ENCODE measurements at places on chromosomes 16 and 17.
A peak's percentile ranks its signal among the peaks of the same experiment; 100 is the strongest.

DNA sequence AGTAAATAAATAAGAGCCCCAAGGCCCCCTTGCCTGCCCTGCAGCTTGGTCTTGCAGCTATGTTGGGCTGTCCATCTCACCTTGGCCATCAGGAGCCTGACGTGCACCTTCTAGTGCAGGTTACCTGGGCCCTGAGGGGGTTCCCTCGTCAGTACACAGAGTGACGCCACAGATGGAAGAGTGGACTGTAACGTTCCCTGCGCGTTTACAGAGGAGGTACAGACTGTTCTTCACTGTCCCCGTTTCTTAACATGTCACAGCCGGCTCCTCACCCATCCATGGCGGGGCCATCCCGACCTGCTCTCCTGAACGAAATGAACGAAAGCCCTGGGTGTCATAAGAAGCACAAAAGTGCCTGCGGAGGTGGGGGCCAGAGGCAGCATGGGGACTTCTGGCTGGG is 15.9 kb upstream of the FASN start:
- DNase-seq = no peak

DNA sequence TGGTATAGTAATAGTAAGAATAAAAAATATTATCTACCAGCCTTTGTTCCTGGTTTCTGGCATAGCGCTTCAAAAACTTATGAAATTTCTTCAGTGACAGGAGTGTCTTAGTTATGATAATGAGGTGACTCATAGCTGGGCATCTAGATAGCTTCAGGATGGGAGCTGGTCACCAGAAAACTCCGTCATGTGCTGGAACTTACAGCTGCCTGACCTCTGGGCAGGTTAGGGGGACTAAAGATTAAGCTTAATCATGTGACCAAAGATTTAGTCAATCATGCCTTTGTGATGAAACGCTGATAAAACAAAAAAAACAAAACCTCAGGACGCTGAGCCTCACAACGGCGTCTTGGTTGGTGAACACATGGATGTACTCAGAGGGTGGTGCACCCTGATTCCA is 154.2 kb downstream of the MYO1D start:
- no peak for DNase-seq

GRCh38 chr17:42441371-42442195 is 17.1 kb upstream of the ATP6V0A1 start:
- DNase-seq = no peak

DNA sequence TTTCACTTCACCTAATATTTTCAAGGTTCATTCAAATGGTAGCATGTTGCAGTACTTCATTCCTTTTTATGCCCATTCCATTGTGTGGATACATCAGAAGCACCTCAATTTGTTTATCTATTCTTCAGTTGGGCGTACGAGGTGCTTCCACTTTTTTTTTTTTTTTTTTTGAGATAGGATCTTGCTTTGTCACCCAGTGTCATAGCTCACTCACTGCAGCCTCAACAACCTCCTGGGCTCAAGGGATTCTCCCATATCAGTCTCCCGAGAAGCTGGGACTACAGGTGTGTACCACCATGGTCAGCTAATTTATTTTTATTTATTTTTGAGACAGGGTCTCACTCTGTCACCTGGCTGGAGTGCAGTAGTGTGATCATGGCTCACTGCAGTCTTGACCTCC is 22.5 kb upstream of the SPNS3 start:
- DNase-seq = no peak

DNA sequence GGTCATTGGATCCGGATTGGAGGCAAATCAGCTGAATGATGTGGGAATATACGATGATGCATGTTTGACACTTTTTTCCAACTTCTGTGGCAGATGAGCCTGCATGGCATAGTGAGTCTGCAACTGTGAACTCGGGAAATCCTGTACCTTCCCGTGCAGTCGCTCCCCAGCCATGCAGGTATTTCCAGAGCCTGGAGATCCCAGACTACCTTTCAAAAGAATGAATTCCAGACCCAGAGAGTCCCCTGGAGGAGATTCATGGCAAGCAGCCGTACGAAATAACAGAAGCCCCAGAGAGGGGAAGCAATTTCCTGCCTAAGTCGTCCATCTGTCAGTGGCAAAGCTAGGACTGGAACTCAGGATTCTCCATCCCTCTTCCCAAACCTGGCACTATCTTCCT is 75.7 kb upstream of the FAM20A start:
- no peak for DNase-seq

- DNase-seq = no peak
Observed at GRCh38 chr16:30381291-30382041, 895 bp downstream of the SEPTIN1 start.

DNA sequence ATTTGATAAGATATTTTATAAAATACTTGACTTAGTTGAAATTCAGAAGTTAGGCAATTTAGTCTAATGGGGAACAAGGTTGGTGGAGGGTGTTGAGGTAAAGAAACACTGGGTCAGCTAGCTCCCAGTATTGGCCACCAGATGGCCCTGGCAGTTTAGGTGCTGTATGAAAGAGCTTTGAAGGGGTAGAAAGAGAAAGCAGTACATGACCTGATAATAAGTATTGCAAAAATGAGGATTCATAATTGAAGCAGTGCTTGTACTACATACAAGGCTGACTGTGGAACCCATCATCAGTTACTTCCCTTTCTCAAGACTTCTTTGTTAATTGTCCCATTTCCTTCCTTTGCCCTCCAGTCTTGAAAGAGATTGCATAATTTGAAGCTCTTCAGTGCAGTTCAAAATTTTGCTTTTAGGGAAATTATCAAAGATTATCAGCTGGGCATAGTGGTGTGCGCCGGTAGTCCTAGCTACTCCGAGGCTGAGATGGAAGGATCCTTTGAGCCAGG is 29.4 kb downstream of the TANC2 start:
- DNase-seq = peak; percentile 51

- no peak for DNase-seq
Observed at GRCh38 chr17:79587421-79587820, 23.4 kb downstream of the RBFOX3 start.

GRCh38 chr17:81458628-81459027 is 54.0 kb downstream of the ACTG1 start:
- no peak for DNase-seq

DNA sequence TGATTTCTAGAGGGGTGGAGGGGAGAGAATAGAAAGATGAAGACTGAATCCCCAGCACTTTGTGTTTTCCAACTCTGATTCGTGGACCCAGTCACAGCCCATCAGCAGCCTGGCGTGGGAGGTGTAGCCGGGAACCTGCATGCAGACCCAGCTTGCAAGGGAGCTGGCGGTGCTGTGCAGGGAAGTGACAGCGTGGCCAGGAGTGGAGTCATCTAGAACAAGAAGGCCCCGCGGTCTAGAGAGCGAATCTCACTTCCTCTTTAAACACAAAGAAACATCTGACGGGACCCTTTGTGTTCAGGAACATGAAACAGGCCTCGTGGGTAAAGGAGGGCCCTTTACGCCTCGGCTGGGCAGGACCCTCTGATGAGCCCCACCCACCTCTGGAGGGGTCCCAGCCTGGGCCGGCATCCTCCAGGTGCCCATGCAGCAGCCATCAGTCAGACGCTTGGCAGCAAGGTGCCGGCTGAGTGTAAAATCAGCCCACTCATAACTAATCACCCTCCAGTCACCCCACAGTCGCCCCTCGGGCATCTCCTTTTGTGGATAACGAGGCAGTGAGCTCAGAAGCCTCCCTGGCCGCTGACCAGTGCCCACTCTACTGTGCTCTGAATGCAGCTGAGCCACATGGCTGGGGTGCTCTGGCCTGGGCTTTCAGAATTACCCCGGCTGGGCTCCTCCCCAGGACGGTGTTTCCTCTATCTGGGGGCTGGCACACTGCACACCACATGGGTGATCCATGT is 4.4 kb downstream of the SNAI3 start:
- DNase-seq = no peak

GRCh38 chr17:28177351-28177750 is 134.9 kb downstream of the NLK start:
- DNase-seq = no peak

- DNase-seq = peak; percentile 49
Observed at GRCh38 chr17:40168262-40168832, 8.9 kb upstream of the RAPGEFL1 start.

DNA sequence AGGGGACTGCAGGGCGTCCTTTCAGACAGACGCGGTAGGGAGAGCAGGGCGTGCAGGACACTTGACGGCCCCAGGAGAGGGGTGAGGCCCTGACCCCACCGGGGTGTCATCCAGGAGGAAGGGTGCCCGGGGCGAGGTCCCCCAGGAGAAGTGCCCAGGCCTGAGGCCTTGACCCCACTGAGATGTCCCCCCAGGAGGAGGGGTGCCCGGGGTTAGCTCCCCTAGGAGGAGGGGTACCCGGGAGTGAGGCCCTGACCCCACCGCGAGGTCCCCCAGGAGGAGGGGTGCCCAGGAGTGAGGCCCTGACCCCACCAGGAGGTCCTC is 27.2 kb upstream of the METRNL start:
- DNase-seq = no peak

DNA sequence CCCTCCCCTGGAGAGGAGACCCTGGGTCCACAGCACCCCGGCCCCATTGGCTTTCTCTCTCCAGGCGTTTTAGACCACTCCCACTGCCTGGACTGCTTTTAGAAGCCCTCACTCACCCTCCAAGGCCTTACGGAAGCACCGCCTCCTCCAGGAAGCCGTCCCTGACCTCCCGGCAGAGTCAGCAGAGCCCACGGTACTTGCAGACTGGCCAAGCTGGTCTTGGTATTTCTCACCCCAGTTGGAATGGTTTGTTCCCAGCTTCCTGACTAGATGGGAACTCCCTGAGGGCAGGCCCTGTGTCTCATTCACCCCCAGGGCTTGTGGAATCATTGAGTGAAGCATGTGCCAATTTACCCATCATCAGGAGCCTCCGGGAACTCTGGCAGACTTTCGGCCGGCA is 9.2 kb downstream of the SCGB1C2 start:
- DNase-seq = no peak

DNA sequence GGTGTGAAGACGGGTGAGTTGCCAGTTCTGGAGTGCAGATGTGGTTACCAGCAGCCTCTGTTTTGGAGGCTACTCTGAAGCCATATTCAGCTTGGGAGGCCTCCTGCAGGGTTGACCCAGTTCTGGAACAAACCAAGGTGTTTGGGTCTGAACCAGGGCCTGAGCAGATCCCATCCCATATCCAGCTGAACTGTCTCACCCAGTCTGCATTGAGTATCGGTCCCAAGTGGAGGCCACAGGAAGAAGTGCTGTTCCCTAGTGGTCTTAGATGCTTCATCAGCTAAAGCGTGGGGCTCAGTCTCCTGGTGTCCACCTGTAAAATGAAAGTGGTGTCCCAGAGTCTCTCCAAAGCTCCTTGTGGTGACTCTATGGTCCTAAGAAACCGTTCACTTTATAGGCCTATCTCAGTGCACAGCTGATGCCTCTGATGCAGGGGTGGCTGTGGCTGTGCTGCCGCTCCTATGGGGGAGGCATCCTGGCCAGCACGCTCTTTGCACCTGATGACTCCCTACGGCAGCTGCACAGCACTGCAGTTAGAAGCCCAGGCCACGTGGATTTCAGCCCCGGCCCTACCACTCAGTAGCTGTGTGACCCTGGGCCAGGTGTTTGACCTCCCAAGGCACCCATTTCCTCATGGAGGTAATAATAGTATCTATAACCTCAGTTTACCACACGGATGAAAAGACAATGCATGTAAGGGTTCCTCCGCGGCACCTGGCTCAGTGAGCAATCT is 21.0 kb downstream of the CBX4 start:
- DNase-seq = no peak

DNA sequence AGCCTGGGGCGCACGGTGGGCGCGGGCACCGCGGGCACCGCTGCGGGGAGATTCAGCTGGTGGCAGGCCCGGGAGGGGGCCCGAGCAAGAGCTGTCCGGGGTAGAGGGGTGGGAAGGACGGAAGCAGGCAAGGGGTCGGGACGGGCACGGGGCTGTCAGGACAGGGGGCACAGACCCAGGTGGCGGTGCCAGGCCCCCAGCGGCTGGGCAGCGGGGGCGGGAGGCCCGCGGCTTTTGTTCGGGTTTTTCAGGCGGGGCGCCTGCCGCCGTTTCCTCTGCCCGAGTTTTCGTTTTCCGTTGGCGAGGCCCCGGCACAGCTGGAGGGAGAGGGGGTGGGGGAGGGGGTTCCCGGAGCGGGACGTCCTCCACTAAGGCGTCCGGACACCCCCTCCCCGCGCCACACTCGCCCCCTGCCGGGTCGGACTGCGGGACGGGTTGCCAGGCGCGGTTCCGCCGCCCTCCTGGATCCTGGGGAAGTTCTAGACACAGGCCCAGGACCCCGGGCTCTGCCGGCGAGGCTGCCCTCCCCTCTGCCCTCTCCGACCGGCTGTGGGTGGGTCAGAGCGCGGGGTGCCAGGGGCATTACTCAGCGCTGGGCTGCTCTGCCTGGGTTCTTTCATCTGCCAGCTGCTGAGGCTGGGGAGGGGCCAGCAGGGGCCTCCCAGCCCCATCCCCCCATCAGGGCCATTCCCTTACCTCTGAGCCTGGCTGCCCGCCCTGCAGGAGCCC is 543 bp downstream of the ARHGAP23 start:
- no peak for DNase-seq

DNA sequence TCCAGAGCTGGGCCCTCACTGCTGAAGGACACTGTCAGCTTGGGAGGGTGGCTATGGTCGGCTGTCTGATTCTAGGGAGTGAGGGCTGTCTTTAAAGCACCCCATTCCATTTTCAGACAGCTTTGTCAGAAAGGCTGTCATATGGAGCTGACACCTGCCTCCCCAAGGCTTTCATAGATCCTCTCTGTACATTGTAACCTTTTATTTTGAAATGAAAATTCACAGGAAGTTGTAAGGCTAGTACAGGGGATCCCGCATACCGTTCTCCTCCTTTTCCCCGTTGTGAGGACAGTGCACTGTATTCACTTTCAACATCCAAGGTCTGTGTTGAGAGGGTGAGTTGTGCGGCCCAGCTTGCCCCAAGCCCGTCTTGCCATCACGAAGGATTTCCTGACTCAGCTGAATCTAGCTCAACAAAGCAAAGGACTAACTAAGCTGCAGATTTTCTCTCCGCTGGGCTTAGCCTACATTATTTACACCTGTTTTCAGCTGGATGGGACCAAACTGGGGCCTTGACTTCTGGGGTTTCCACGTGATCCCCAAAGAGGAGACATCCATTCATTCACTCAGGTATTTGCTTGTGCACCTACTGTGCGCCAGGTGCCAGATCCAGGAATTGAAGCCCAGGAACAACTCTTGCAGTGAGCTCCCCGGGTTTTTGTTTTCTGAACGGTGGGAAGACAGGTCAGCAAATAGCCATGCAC is 5.2 kb upstream of the TMEM235 start:
- DNase-seq = no peak

DNA sequence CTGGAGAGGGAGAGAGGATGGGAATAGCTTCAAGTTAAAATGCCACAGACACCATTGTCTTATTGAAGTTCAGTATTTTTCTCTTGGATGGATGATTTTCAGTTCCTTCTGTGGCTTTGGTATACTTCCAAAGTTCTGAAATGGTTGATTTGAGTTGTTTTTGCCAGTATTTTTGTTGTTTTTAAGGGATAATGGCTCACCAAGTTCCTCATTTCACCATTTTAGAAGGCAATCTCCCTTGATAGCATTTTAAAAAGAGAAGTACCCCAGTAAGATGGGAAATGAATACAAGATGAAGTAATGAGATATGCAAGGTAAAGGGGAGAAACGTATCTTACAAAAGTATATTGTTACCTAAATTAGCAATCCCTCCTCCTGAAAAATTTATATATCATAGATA is 18.5 kb upstream of the SPDYE4 start:
- no peak for DNase-seq

GRCh38 chr16:17347624-17348023 is 123.1 kb downstream of the XYLT1 start:
- DNase-seq = no peak
